ENCODE measurements at places on chromosomes 3 and 15. TPM values are rescaled to one million over a fixed set of nuclear protein-coding genes. Genes with fewer than 3 reads are reported as not detected.

Gene ENTPD3
- not detected for total RNA-seq

Gene GRM7
- not detected for total RNA-seq

Gene EXD1
- under 0.01 TPM for total RNA-seq

Gene IL17RE
- 0.64 TPM for total RNA-seq

Gene DLG1
- total RNA-seq = 51.9 TPM

Gene SOX14
- not detected for total RNA-seq

Gene TRPC1
- total RNA-seq = 30.6 TPM

Gene LRRK1
- total RNA-seq = 11.6 TPM

Gene ACOX2
- 12.1 TPM for total RNA-seq

Gene C15orf62
- total RNA-seq = under 0.01 TPM

Gene PARP6
- total RNA-seq = 29.6 TPM

Gene RBP2
- total RNA-seq = not detected

Gene HRG
- total RNA-seq = not detected

Gene POPDC2
- total RNA-seq = 1.3 TPM

Gene SCN5A
- total RNA-seq = 0.43 TPM

Gene AGBL1
- total RNA-seq = not detected

Gene ALG1L2
- total RNA-seq = 0.86 TPM

Gene MESD
- 17.1 TPM for total RNA-seq

Gene HHATL
- not detected for total RNA-seq

Gene ADGRG7
- total RNA-seq = not detected

Gene RSRC1
- 43.6 TPM for total RNA-seq

Gene GOLGA8G
- total RNA-seq = not detected

Gene SOX2
- not detected for total RNA-seq

Gene GRAMD2A
- total RNA-seq = under 0.01 TPM

Gene ANKDD1A
- total RNA-seq = 3.9 TPM

Gene SERINC4
- under 0.01 TPM for total RNA-seq

Gene SHC4
- total RNA-seq = 3.5 TPM

Gene GOLGA6L9
- total RNA-seq = 1.3 TPM

Gene OXTR
- 310 TPM for total RNA-seq

Gene IL20RB
- 1.6 TPM for total RNA-seq

Gene MCF2L2
- total RNA-seq = 0.64 TPM

All from fibroblast of villous mesenchyme (primary cell).